Ammon's horn (tissue), 1 donor: ENCODE measurements at places on chromosomes 5 and 9.
A peak's percentile ranks its signal among the peaks of the same experiment; 100 is the strongest.

GRCh38 chr5:176733406-176734262 is 76.7 kb upstream of the UNC5A start:
- no peak for DNase-seq

GRCh38 chr9:28394774-28395173 is 821.5 kb upstream of the C9orf72 start:
- DNase-seq = no peak

DNA sequence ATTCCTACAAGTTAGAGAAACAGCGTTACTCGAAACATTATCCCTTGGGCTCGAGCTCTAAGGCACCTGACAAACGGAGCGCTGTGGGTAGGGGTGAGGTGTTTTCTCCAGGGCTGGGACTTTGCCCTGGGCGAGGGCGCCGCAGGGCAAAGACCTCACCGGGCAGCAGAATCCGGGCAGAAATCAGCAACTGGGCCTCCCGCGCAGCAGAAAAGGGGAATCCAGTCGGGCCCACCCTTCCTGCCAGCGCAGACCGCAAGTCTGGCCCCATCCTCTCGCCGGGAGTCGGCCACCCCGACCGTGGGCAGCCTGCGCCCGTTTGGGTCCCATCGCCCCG is 430 bp upstream of the MSH3 start:
- DNase-seq = no peak

DNA sequence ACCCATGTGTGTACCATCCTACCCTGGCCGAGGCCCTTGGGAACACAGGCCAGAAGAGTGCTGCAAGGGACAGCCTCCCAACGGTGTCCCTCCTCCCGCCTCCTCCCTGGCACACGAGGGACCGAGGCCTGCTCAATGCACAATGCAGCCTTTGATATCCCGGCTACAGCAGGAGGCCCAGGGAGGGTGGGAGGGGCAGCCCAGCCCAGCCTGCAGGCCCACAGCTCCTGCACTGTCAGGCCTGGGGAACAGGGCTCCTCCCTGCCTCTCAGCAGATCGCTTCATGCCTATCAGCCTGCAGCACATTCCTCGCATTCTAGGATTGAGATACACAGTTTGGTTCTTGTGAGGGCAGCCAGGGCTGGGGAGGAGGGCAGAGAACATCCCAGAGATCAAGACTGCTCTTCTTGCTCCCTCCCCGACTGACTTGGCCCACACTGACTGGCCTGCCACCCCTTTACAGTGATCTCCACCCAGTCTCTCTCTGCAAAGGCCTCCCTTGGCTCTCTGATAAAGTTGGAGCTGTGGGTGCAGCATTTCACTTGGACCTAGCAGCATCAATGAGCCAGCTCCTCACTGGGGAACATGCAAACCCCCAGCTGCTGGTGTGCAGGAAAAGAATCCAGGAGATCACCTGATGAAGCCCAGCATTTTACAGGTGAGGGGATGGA is at the start of gene SH3TC2:
Gene SH3TC2 (minus strand): TSS at position 46 of the 671 bp plus-strand sequence. CDS start 40 bp downstream, at position 6.
- peak; percentile 96 for DNase-seq
